ENCODE measurements at places on chromosomes 6 and 20.

- no peak for DNase-seq
These were observed 59.2 kb downstream of the BMP7 start for GRCh38 chr20:57207251-57207650.

GRCh38 chr6:127015858-127016257, 102.6 kb upstream of the RSPO3 start:
- no peak for DNase-seq

- no peak for DNase-seq
These were observed 17.0 kb downstream of the RNASET2 start for GRCh38 chr6:166939345-166939744.

DNA sequence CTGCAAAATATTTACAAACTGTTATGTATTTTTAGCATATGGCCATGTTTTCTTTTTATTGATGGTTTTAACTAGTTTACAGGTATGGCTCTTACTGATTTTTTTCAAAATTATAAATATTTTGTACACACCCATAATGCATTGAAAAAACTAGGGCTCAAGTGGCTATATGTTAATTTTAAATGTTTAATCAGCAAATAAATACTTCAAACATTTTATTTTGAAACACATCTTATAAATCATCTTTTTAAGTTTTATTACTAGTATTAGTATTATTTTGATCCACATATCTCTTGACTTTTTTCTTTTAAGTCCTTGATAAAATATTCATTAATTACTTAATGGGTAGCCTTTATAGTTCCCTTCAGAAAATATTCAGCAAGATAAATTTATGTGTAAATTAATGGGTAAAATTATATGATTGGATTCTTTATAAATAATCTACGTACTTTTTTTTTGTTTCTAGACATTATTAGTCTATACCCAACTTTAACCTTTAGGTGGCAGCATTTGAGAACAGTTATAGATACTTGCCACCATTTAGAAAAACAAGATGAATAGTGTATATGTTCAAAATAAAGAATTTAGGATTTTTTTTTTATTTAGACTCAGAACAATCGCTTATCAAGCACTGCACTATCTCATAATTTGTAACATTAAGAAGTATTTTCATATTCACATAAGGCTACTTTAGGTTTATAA, 241.9 kb downstream of the ADGRB3 start:
- peak; percentile 27 for DNase-seq

GRCh38 chr6:33419580-33420490, at the start of gene SYNGAP1:
Gene SYNGAP1 (plus strand): TSS chr6:33420065. CDS start chr6:33420265, 200 bp downstream.
- DNase-seq, result peak; percentile 69

DNA sequence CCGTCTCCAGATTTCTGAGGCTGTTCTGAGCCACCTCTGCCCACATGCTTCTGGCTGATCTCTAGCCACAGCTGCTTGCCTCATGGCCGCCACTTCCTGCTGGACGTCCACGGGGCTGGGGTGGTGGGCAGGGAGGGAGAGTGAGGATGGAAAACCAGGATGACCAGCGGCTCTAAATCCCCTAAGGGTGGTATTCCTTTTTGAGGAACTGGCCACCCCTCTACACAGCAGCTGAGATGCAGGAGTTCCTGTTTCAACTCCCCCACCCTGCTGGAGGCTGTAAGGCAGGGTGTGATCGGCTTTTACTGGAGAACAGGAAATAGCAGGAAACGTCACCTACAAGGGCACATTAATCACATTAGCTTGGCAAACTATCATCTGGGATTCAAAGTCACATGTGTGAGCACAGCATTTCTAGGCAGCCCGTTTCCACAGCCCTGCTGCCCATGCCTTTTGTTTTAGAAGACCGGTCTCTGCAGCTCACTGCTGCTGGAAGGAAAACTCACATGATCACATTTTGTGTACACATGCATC, 181.6 kb upstream of the ECI2 start:
- peak; percentile 40 for DNase-seq

DNA sequence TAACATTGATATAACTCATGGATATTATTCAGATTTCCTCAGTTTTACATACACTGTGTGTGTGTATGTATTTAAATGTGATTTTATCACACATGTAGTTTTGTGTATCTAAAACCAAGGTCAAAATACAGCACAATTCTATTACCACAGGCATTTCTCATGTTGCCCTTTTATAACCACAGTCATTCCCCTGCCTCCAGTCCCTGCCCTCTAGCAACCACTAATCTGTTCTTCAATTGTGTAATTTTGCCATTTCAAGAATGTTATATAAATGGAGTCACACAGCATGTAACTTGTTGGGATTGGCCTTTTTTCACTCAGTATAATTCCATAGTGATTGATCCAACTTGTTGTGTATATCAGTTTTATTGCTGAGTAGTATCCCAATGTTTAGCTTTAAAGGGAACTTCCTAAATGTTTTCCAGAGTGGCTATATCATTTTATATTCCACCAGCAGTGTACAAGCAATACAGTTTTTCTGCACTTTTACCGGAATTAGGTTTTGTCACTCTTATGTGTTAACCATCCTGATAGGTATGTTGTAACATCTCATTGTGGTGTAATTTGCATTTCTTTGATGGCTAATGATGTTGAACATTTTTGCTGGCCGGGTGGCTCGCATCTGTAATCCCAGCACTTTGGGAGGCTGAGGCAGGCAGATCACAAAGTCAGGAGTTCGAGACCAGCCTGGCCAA, 338.2 kb downstream of the SOX4 start:
- peak; percentile 78 for DNase-seq

- no peak for DNase-seq
These were observed 21.5 kb upstream of the SPTLC3 start for GRCh38 chr20:12987261-12987660.

DNA sequence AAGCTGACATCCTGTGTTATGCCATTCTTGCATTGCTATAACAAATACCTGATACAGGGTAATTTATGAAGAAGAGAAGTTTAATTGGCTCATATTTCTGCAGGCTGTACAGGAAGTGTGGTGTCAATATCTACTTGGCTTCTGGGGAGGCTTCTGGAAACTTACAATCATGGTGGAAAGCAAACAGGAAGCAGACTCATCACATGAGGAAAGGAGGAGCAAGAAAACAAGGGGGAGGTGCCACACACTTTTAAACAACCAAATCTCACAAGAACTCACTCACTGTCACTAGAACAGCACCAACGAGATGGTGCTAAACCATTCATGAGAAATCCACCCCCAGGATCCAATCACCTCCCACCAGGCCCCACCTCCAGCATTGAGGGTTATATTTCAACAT, 143.1 kb upstream of the GGTLC1 start:
- no peak for DNase-seq

- DNase-seq, result peak; percentile 99
These were observed 12.4 kb downstream of the WFDC3 start for GRCh38 chr20:45779011-45779915.

DNA sequence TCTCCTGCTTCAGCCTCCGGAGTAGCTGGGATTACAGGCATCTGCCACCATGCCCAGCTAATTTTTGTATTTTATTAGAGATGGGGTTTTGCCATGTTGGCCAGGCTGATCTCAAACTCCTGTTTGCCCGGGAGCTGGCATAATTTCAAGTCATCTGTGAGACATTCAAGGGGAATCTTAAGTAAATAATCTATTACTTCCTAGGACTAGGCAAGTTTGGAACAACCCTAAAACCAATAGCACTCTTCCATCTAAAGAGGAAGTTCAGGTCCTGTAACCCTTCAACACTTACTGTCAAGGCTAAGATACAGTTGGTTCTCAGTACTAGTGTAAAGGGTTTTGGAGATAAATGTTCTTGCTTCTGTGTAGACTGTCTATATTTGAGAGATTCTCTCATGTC, 267.8 kb upstream of the IRAK1BP1 start:
- no peak for DNase-seq

- DNase-seq, result peak; percentile 49
These were observed at the start of gene C6orf62 for GRCh38 chr6:24719125-24719971. Gene C6orf62 (minus strand): TSS chr6:24719154. CDS start chr6:24718668, 486 bp downstream.

GRCh38 chr20:23156842-23157423, 70.8 kb upstream of the CD93 start:
- no peak for DNase-seq

- no peak for DNase-seq
These were observed 68.9 kb downstream of the EDN1 start for GRCh38 chr6:12359036-12359435.

DNA sequence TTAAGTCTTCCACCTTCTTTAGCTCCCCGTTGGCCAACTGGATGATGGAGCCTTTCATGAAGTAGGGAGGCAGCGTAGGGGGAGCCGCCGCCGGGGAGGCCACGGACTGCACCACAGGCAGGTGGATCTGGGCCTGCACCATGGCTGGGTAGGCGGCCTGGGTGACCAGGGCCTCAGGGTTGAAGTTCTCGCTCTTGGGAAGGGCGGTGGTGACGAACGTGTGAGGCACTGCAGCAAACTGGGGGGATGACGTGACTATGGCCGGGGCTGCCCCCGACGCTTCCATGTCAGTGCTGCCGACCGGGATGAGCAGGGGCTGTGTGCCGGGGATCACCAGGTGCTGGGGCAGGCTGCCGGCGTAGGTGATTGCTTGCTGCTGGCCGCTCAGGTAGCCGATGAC, 88.1 kb downstream of the GMPR start:
- DNase-seq, result no peak

GRCh38 chr20:5974531-5974930, 24.1 kb downstream of the MCM8 start:
- DNase-seq, result no peak

DNA sequence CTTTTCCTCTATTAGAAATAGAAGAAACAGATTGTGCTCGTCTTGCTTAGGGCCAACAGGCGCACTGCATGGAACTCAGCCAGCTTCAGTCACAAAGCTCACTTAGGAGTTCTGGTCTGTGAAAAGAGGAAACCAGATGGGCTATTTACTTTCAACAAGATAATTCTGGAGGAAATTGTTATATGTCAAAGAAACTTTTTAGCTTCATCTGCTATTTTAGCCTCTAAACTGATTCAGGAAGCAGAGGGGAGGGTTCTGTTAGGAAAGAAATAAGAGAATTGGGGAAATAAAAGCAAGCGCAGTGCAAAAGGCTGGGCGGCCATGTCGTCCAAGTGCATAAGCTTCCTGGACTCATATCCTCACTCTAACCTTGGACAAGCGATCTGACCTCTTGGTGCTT, 21.3 kb downstream of the PRKN start:
- DNase-seq, result peak; percentile 9

DNA sequence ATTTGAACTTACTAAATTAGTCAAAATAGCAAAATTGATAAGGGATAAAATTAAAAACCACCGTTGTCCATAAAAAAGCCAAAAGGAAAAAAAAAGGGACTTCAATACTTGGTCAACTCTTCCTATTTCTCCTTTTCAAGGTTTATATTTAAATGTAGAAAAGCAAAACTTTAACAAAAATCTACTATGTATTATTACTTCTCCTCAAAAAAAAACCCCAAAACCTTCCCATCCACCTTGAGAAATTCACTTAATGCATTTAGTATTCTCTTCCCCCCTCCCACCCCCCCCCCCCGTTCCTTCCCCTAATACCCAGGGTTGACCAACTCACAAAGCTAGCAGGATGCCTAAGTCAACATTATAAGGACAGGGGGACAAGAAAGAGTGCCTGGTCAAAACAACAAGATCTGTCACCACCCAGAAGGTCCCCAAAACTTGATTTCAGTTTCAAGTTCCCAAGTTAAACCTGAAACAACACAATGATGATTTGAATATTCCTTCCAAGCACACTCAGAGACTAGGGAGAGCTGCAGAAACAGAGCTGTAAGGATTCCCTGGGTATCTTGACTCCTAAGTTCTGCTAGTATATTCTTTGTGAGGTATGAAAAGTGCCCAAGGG, 14.6 kb downstream of the GMDS start:
- no peak for DNase-seq

DNA sequence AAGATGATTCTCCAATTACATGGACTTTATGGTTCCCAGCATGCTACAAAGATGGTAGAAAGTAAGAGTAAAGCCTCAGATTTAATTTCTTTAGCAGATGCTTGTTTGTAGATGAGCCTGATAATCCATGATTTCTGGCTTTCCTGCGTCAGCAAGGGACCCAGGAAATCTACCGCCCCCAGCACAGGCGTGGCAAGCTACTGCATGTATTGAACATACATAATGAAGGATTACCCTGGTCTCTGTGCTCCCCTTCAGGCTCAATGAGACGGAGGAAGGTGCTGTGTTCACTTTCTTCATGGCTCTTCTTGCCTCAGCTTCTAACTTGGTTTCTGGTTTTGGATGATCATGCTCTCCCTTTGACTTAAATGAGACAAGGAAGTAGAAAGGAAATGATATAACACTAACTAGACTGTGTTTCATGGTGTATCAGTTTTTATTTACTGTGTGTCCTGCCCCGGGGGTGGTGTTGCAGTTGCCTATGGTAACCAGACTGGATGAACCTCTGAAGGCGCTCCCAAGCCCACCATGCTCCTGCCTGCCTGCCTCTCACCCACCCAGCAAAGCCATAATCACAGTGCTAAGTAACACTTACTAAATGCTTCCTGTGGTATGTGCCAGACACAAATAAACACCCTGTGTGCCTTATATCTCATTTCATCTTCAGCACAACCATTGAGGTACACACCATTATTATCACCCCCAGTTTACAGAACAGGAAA, 17.9 kb downstream of the GCM1 start:
- no peak for DNase-seq

DNA sequence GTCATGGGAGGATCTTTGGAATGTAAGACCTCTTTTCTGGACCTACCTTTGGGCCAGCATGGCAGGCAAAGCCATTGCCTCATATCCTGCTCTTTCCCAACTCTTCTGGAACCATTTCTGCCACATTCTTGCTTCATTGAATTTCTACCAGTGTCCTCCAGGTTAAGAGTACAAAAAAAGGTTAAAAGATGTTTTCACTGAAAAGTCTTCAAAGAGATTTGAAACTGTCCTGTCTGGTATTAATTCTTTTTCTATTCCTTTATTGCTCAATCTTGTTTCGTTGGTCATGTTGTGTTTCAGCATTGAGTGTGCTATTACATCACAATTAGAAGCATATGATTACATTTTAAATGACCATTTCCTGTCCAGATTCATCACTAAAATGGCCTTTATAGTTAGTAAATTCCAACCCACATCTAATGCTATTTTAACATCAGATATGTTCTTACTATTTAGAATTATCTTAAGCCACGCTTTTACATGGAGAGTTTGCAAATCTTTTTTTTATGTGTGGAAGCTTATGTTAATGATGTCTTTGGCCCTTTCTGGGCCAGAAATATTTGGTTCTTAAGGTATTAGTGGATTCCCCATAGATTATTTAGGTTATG, 450.9 kb downstream of the GJA1 start:
- no peak for DNase-seq

DNA sequence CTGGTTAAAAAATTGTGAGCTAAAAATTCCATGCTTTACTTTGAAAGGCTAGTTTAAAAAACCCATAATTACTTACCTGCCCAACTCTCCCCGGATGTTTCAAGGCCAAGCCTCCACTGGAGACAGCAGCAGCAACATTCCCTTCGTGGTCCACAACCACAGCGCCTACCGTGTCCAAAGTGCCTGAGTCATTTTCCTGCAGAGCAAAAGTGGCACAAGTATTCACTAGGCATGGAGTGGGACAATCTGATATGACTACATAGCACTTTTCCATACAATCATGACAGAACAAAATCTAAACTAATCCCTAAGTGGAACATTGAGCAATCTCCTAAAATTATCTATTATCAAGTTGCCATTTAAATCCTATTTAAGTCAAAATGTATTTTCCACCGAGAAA, 104.8 kb downstream of the TASP1 start:
- DNase-seq, result peak; percentile 23
